ENCODE measurements at places on chromosomes 7 and 10.

DNA sequence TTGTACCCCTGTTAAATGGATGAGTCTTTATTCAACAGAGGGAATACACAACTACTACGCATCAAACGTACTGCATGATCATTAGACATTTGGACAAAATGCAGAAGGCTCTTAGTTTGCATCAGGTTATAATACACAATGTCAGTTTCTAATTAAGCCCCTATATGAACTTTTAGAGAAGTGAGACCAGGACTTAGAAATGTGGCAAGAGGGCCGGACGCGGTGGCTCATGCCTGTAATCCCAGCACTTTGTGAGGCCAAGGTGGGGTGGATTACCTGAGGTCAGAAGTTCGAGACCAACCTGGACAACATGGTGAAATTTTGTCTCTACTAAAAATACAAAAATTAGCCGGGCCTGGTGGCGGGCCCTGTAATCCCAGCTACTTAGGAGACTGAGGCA is 76.3 kb upstream of the MGMT start:
- DNase-seq: no peak

DNA sequence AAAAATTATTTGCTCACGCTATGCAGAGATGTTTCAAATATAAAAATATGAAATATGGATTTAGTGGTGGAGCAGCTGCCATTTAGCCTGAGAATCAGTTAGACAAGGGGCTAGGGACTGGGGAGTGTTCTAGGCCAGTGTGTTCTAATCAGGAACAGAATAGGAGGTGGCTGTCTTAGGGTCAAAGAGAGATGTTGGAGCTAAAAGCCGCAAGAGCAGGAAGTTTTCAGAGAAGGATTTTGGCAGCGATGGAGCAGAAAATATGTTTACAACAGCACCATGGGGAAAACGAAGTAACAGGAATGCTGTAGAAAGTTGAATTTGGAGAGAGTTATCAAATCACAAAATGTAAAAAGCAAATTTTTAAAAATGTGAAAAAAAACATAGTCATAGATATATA is 314.0 kb upstream of the SEMA3A start:
- DNase-seq: no peak

GRCh38 chr10:96998329-96998888 is 166.3 kb downstream of the LCOR start:
- DNase-seq: no peak

GRCh38 chr10:110224992-110225391 is 17.6 kb downstream of the MXI1 start:
- no peak for DNase-seq

DNA sequence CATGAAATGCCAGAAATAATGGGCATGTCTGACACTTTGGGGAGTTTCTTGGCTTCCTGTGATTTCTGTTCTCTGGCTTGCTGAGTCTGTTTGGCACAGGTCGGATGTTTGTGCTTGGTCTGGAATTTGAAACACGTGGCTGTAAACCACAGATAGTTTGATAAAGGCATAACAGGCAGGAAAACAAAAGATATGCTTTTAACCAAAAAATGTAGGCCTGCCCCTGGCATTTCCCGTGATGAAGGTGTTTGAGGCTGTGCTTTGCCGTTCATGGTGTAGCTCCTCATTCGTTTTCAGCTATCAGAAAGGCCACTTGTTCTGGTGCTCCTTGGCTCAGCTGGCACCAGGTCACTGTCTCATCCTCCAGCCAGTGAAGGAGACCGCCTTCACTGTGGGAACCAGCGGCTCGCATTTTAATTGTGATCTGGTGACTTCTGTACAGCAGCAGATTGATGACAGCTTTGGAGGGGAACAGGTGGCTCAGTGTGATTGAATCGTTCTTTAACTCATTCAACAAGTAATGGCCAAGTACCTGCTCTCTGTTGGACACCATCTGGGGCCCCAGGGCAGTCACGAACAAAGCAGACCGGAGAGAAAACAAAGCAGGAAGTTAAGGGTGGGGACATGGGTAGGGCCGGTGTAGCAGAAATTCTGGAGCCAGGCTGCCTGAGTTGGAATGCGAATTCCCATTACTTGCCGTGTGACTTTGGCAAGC is 111.5 kb downstream of the CCNY start:
- no peak for DNase-seq

- DNase-seq: no peak
Observed at GRCh38 chr10:131146790-131147189, 164.7 kb downstream of the TCERG1L start.
